Caki2 (cell line): ENCODE measurements at places on chromosomes 5 and 9. TPM values are rescaled to one million over a fixed set of nuclear protein-coding genes. Genes with fewer than 3 reads are reported as not detected.

Gene SLC6A18
- not detected in 2 replicates for total RNA-seq

DNA sequence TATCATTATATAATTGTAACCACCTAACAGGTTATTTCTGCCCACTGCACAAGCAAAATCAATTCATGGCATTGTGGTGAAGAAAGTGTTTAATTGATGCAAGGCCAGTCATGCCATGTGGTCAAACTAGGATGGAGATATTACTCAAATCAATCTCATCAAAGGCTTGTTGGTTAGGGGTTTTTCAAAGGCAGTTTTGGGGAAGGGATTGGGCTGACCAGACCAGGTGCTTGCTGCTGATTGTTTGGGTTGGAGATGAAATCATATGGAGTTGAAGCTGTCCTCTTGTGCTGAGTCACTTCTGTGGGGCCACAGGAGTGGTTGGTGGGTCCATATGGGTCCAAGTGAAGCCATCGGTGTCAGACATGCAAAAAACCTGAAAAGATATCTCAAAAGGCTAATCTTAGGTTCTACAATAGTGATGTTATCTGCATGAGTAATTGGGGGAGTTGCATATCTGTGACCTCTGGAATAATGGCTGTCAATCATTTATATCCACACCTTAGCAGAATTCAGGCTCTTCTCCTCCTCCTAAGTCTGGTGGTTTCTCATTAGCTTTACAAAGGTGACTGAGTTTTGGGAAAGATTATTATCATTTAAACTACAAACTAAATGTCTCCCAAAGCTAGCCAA, 44.9 kb downstream of the HMGCS1 start:
- no peak for DNase-seq

- DNase-seq: no peak
Observed at GRCh38 chr9:127972236-127972871, 8.4 kb downstream of the EEIG1 start.

- no peak for DNase-seq
Observed at GRCh38 chr5:66717455-66718373, 121.5 kb downstream of the MAST4 start.

GRCh38 chr9:118395415-118395814, 691.2 kb downstream of the TLR4 start:
- DNase-seq: peak; percentile 25

Gene MYMK
- total RNA-seq: not detected in 2 replicates
